ENCODE measurements at places on chromosomes 5 and 9. TPM values are rescaled to one million over a fixed set of nuclear protein-coding genes. Genes with fewer than 3 reads are reported as not detected.

DNA sequence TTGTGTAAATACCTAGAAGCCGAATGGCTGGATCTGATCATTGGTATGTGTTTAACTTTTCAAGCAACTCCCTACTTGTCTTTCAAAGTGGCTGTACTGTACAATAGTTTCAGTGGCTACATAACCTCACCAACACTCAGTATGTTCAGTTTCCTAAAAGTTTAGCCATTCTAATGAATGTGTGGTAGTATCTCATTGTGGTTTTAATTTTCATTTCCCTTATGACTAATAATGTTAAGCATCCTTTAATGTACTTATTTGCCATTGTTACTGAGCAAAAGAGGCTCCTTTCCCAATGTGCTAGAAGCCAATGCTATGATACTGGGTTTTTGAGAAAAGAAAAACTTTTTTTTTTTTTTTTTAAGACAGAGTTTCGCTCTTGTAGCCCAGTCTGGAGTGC is 27.8 kb upstream of the ALDOB start:
- DNase-seq = no peak

DNA sequence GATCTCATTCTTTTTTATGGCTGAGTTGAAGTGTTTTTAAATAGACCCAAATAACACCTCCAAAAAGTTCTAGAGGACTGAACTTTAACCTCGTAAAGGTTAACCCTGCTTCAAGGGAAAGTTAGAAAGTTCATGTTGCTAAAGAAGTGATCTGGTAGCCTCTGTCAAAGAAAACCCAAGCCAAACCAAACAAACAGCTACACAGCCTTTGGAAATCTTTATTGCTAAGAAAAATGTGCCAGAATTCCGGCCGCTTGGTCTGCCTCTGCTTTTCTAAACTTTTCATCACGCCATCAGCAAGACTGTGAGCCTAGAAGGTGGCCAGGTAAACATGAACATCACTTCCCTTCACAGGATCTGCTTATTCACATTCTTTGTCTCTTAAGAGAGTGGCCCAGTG is 17.9 kb downstream of the FUBP3 start:
- no peak for DNase-seq

- DNase-seq = no peak
These were observed 424.6 kb upstream of the KLF4 start for GRCh38 chr9:107914151-107914550.

DNA sequence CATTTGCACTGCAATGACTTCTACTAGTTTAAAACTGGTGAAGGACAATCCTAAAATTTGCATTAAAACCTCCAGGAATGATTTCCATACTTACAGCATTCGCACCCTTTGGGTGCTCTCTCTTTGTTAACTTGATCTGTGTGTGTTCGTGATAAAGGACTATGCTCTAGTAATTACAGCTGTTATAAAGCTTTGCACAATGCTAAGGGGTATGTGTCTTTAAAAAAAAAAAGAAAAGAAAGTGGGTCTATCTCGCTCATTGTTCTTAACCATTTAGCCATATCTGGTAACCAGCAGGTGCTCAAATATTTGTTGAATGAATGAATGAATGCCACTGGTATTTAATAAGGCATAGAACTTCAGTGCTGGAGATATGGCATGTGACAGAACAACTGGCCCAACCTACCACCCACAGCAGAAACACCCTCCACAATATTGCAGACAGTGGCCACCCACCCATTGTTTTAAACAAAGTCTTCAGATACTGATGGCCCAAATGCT is 8.7 kb downstream of the TRIM36 start:
- DNase-seq = no peak

DNA sequence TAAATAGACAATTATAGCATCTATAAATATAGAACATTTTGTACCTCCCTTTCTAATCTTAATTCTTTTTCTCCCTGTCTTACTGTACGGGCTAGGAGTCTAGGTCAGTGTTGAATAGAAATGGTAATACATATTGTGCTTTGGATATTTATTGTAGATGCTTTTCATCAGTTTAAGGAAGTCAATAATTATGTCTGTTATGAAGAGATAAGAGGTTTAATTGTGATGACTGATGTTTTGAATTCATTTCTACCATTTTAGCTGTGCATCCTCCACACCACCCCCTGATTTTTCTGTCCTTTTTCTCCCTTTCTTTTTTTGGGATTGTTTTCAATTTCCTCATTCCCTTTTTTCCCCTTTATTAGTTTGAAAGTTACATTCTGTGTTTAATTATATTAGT is 95.8 kb downstream of the DOCK2 start:
- DNase-seq = no peak

GRCh38 chr9:22052376-22052945 is 43.4 kb upstream of the CDKN2B start:
- no peak for DNase-seq

GRCh38 chr9:125989524-125990180 is 242.5 kb downstream of the PBX3 start:
- DNase-seq = no peak

GRCh38 chr9:134456756-134457305 is 130.6 kb downstream of the RXRA start:
- no peak for DNase-seq

DNA sequence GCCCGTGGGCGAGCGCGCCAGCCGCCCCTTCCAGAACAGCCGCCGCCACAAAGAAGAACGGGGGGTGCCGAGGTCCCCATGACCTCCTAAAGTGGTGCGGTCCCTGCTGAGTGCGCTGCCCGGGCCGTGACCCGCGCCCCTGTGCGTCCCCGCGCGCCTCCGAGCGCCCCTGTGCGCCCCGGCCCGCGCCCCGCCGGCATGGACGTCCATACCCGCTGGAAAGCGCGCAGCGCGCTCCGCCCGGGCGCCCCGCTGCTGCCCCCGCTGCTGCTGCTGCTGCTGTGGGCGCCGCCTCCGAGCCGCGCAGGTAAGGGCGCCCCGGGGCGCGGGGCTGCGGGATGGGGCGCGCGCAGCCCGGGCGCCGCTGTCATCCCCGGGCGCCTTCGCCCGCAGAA is 384 bp downstream of the COL5A1 start:
- no peak for DNase-seq

DNA sequence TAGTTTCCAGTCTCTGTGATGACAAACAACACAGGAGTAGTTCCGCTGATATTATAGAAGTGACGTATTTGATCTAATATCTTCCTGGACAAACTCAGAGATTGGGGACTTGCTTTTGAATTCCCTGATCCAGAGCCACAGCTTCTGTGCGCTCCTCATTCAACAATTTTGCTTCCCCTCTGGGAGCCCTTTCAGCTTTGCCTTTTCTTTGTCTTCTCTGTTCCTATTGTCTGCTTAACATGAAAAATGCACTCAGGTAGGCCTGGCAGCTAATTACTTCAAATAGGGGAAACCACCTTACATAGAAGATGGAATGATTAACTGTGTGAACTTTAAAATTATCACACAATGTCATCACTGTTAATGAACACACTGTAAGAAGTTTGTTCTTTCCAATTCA is 192.9 kb downstream of the EPB41L4A start:
- DNase-seq = no peak

DNA sequence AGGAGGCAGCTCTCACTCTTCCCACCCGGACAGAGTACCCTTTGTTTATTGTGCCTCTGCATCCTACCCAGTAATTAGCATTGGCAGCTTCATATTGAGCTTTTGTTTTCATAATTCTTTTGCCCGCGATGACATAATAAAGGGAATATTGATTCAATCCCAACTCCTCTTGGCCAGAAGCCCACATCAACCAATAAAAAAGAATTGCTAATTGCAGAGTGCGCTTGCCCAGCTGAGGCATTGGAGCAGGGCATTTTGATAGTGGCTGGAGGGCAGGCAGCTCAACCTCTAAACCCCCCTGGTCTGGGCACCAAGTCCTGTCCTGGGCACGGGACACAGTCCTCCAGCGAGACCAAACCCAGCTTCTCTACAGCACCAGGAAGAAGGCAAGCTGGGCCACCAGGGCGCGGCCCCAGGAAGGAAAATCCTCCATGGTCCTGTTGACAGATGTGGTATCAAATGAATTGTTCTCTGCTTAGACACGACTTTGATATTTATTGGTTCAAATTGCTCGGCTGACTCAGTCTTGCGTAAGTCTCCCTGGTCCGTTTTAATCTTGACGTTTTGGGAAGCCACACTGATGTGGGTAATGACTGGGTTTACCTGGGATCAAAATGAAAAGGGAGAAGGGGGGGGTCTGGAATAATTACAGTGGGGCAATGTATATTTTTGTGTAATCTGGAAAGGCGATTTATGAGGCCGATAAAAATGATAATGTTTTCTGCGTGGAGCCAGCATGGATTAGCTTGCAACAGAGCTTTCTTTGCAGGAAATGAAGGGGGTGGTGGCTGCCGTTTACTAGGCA is 220.7 kb upstream of the MSX2 start:
- no peak for DNase-seq

- DNase-seq = peak; percentile 59
These were observed 48.0 kb downstream of the IPO11 start for GRCh38 chr5:62460578-62460983.

- no peak for DNase-seq
These were observed 366.7 kb downstream of the PIK3R1 start for GRCh38 chr5:68582284-68582683.

- DNase-seq = peak; percentile 92
These were observed 404.4 kb downstream of the ZNF608 start for GRCh38 chr5:124342027-124342471.

DNA sequence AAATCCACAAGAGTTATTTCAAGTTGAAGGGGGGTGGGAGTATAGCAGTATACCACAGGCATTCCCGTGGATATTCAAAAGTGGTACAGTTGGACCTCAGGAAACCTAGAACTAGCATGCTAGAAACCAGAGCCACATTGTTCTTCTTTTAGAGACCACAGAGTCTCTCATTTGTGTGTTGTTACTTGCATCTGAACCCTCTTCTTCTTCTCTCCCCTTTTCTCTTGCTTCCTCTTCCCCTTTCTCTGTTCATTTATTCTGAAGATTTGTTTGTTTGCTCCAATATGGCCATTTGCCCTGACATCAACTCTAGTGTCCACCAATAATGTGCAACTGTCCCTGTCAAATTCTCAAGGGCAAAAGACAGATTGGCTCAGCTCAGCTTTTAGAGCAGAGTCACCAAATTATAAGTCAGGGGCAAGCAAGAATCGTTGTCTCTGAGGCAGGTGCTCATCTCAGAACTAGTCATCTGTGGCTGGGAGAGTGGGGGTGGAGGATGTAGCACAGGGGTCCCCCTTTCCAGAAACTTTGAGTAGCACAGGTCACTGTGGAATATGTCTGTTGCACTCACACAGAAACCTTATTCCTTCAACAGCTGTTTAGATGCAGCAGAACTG is 321.1 kb downstream of the ARRDC3 start:
- DNase-seq = no peak

GRCh38 chr5:107698286-107698685 is 27.5 kb upstream of the EFNA5 start:
- DNase-seq = no peak

The CARTPT gene
- total RNA-seq = not detected

The KIF20A gene
- total RNA-seq = 17.8 TPM

The SMARCA2 gene
- total RNA-seq = 78.4 TPM

The IRX2 gene
- 0.18 TPM for total RNA-seq

The LECT2 gene
- not detected for total RNA-seq

The ABCA1 gene
- 12.1 TPM for total RNA-seq

The GABRA6 gene
- total RNA-seq = not detected

The NEUROG1 gene
- total RNA-seq = not detected

The SLC6A19 gene
- not detected for total RNA-seq

The CCDC187 gene
- total RNA-seq = 0.04 TPM

The OR13J1 gene
- total RNA-seq = not detected

Measured in muscle of leg (tissue), 16 donors.